ENCODE measurements at places on chromosomes 2 and 18. TPM values are rescaled to one million over a fixed set of nuclear protein-coding genes. Genes with fewer than 3 reads are reported as not detected.

The SEMA4F gene
- total RNA-seq: 12.7 TPM

The TTN gene
- not detected for total RNA-seq

The CFAP221 gene
- not detected for total RNA-seq

The ADGRF3 gene
- total RNA-seq: not detected

The SLC8A1 gene
- 1.1 TPM for total RNA-seq

The IL36B gene
- total RNA-seq: not detected

The ALLC gene
- total RNA-seq: not detected

All from airway epithelial cell (primary cell).